NCI-H1105 (cell line): ENCODE measurements at places on chromosomes 1 and 21.

- no peak for DNase-seq
Measured at GRCh38 chr1:229229721-229230139, 41.2 kb upstream of the RAB4A start.

- no peak for DNase-seq
Measured at GRCh38 chr1:193629875-193630274, 443.5 kb upstream of the B3GALT2 start.

DNA sequence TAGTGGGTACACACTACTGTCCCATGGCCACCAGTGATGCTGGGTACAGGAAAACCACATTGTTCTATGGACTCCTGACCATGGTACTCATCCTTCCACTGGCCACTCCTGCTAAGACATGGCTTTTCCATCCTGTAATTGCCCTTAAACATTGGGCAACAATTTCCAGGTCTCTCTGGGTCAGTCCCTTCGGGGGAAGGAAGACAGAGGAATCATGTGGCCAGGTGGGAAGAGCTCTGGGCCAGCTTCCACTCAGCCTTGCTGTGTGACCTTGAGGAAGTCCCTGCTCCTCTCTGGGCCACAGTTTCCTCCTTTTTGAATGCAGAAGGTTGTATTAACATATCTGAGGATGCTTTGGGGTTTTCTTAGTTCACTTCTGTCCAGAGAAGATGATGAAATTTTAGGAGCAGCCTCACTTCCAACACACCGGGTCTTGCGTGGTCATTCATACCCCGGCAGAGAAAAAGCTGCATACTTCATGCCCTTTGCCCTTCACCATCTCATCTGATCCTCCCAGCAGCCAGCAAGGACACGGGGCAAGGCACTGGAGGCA, 50.8 kb downstream of the SRRM1 start:
- no peak for DNase-seq

DNA sequence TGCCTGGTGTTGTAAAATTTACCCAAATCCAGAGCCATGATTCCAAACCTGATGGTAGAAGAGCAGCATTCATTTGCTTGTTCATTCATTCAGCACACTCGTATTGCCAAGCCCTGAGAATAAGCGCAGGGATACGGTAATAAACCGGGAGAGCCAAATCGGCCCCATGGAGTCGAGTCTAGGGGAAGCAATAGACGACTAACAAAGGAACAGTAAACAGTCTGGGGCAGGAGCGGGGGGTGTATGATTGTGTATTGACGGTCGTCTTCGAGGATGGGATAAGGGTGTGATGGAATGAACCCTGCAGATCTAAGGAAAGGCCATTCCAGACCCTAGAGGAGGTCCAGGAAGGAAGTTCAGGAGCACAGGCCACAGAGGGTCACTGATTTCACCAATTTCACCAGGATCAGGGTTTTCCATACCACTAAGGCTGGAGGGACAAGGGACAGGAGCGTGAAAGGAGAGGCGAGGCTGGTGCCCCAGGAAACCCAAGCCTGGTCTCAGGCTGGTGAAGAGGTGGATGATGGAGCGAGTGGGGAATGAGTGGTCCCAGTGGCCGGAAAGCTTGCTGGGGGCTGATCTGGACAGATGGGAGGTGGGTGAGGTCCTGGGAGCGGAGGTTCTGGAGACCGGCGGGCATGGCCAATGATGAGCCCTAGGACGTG, 61.1 kb upstream of the PDE9A start:
- DNase-seq = no peak

GRCh38 chr1:93769777-93770176, 88.1 kb upstream of the BCAR3 start:
- DNase-seq = no peak

- DNase-seq = no peak
Measured at GRCh38 chr21:25234857-25235801, 372.2 kb downstream of the MRPL39 start.
